H9 (cell line): ENCODE measurements at places on chromosomes 7 and 10.
A peak's percentile ranks its signal among the peaks of the same experiment; 100 is the strongest.

DNA sequence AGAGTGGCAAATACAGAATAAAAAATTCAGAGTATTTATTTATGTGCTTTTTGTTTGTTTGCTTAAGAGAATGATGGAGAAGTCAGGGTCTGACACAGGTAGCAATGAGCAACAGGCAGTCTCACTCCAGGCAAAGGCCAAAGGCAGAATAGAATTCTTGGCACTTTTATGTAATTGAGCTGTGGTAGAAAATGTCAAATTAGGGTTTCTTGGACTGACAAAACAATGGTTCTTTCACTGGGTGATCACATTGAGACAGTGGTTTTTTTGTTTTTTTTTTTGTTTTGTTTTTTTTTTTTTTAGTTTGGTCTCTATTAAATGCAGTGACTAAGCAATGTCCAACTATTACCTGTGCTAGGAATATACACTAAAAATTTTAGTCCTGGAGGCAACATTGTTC, 27.4 kb downstream of the POM121L12 start:
- DNase-seq, result no peak

DNA sequence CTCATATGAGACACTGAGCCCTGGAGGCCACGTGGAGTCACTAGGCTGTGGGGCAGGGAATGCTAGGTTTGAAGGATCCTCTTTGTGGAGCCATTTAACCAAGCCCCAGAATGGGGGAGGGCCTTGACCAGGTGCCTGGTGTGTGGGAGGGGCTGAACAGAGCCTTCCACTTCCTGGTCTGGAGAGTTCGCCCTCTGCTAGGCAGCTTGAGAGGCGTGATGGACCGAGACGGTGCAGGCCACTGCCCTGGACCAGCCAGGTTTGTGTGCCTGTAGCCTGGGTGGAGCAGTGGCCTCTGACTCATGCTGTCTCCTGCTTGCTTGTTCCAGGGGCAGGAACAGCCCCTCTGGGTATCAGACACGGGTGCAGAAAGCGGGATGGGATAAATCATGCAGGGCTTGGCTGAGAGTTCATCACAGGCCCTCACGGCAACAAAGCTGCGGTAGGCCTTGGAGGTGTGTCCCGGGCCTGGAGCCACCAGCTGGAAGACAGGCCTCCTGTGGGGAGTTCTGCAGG, 27.4 kb downstream of the ADAMTS14 start:
- DNase-seq, result peak; percentile 57

- DNase-seq, result no peak
Measured at GRCh38 chr10:123500110-123500509, 166.0 kb upstream of the GPR26 start.

DNA sequence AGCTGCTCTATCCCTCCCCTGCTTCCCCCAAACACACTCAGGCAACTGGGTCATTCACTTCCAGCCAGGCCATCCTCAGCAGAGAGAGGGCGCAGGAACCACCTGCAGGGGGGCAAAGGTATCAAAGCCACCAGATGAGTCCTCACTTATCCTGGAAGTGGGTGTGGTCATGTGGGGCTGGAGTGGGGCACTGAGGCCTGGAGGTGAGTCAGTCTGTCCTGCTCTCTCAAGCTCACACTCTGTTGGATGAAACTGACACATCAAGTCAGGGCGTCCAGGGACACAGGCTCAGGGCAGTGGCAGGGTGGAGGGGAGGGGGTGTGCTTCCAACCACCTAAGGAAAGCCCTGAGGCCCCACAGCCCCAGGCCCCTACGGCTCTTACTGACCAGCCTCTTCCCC, 8.0 kb upstream of the ELFN1 start:
- peak; percentile 26 for DNase-seq

- peak; percentile 66 for DNase-seq
Measured at GRCh38 chr7:24978843-24979469, 1.0 kb downstream of the OSBPL3 start.

DNA sequence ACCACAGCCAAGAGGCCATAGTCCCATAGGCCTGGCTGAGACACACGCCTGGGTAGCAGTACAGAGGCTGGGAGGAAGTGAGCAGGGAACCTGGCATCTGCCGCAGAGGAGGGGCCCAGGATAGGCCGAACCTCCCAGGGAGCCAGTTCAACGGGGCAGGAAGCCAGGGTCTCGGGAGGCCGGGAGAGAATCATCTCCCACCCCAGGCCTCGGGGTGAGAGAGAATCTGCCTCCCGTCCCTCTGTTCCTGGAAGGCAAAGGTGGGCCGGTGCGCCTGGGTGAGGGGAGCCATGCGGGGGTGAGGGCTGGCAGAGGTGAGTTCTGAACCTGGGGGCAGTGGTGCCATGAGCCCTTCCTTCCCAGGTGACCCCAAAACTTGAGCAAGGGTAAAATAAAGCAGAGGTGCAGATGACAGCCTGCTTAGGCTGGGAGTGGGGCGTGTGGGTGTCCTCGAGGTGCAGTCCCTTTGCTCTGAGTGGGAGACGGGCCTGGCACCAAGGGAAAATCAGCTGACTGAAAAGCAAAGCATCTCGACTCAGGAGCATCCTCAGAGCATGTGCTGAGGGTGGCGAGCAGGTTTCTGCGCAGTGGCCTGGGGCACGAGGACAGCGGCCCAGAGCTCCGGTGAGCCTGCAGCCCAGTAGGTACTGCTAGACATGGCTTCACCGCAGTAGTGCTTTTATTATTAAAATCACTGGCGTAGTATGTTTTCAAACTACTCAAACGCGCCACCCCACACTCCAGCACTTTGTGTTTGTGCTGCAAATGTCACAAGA, 15.5 kb downstream of the AGAP3 start:
- DNase-seq, result no peak

DNA sequence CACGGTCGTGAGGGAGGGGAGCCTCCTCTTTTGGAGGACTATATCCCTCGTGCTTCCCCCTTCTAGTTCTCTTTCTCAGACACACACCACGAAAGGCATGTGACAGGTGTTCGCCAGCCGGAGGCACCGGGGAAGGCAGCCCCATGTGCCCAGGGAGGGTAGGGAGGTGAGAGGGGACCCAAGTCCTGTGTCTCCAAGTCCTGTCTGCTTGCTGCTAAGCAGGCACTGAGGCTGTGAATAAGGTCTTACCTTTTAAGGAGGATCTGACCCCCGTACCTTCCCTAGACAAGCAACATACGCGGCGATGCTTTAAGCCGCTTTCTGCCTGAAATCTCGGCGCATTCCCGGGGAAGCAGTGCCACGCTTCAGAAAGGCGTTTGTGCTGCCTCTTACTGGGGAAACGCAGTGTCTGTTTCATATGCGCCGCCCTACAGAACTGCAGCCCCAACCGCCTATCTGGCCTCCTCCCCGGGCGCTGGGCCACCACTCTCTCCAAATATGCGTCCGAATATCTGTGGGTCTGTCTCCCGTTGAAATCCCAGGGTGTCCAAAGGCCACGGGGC, 770 bp downstream of the PLXNA4 start:
- DNase-seq, result peak; percentile 59

DNA sequence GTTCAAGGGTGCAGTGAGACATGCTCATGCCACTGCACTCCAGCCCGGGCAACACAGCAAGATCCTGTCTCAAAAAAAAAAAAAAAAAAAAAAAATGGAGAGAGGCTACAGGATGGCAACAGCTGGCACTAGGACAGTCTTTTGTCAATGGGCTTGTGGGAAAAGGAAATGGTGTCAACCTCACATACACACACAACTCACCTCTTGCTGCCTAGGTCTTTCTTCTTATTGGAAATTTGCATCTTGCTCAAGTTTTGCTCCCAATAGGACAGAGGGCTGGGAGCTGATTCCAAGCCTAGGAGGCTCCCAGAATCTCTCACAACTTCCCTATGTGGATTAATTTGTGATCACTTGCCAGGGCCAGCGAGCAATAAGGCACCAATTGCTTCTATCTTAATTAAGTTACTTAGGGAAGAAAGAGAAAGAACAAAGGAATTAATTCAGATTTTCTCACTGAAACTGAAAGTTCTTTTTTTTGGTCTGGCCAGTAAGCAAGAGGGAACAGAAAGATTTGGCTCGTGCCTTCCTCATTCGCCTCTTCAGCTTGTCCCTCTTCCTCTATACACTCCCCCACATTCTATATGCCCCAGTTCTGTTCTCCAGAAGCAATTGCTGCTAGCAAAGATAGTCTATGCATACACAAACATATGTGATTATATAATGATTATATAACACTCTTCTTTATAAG, 33.8 kb downstream of the MAP3K8 start:
- no peak for DNase-seq

DNA sequence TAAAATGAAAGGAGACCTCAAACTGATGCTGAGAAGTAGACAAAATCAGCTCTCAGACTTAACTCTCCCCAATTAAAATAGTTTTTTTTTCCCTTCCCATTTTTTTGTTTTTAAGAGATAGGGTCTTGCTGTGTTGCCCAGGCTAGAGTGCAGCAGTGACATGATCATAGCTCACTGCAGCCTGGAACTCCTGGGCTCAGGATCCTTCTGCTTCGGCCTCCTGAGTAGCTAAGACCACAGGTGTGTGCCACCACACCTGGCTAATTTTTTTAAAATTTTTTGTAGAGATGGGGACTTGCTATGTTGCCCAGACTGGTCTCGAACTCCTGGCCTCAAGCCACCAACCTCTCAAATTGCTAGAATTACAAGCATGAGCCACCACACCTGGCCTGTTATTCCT, 61.1 kb downstream of the NHLRC2 start:
- no peak for DNase-seq

GRCh38 chr10:113616244-113617074, 47.4 kb downstream of the NRAP start:
- no peak for DNase-seq

GRCh38 chr7:101558742-101559325, 70.3 kb downstream of the MYL10 start:
- DNase-seq, result peak; percentile 30

DNA sequence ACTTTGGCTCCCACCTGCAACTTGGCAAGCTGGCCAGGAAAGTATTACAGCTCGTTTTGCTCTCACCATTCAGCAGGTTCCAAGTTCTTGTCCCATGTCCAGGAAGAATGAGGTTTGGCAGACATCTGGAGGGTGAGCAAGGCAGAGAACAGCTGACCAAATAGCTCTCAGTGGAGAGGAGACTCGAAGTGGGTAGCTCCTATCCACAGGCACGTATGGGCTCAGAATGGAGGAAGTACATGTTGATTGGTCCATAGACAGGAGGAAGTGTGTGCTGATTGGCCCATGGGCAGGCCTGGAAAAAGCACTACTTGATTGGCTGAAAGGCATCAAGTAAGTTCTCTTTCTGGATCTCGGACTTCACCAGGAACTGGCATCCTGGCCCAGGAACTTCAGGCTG, 3.0 kb upstream of the NCAPG2 start:
- DNase-seq, result no peak

- no peak for DNase-seq
Measured at GRCh38 chr10:26291721-26292480, 75.3 kb downstream of the GAD2 start.

DNA sequence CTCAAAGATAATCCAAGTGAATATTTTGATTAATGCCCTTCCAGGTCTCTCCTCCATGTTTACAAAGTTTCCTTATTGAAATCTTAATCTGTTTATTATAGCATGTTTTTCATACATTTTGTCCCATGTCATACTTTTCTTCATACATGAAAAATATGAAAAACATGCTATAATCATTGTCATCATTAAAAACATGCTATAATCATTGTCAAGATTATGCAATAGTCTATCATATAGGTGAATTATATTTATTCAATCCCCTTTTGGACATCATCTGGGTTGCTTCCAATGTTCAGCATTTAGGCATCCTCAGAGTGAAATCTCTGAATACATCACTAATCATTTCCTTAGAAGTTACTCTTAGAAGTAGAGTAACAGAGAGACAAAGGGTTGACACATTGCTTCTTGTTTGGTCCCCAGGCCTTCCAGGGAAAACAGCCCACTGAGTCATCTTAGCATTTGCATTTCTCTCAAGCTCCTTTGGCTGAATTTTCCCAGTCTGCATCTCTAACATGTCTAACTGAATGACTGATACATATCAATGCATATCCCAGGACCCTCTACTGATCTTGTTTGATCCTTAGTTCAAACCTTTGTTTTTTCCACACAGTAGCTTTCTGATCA, 87.0 kb downstream of the SGMS1 start:
- no peak for DNase-seq

DNA sequence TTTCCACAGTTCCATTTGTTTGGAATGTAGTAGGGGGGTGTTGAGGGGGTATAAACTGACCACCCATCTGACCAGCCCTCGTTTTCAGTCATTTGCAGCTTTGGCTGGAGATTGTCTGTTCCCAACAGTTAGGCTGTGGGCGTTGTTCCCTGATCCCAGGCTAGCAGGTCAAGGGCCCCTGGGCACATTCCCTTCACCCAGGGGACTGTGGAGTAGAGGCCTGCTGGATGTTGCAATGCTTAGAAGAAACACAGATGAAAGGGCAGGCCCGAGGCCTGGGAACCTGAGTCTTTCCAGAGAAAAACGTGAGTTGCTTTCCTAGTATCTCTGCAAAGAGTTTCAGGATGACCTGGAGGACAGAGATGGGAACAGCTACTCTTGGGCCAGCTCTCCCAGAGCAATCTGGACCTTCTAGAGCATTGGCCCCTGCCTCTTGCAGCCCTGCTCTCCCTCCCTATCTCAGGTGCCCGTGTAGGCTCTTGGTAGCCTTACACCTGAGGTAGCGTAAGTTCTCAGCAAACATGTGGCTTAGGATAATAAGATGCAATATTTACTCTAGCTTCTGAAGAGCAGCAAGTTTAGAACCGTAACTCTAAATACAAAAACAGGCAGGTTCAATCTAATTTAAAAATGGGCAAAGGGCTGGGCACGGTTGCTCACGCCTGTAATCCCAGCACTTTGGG, 99.4 kb upstream of the EFCAB10 start:
- no peak for DNase-seq

DNA sequence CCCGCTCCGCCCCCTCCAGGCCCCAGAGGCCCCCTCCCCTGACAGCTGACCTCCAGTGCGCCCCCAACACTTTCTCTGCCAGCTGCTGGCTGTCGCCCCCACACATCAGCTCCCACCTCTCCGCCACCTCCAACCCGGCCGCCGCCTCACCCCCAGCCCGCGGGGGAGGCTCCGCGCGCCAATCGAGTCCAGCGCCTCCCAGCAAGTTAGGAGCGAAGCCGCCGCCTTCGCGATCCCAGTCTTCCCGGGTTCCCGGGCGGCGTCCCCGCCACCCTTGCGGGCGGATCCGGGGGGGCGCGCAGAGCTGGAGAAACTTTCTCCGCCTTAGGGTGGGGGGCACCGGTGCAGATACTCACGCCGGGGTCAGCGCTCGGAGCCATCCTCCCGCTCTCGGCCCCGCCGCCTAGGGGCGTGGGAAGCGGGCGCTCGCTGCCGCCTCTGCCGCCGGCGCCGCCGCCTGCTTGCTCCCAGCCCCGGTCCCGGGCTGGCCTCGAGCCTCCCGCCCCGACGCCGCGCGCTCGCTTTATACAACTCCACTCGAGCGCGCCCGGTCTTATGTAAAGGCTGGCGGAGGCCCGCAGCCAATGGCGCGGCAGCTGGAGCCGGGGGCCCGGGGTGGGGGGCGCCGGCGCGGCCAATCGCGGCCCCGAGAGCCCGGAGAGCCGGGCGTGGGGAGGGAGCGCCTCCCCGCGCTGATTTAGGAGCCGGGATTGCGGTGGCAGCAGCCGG, at the start of gene CRTAC1:
TSS of gene CRTAC1 (minus strand) at position 529 of the 729 bp plus-strand sequence. CDS start at position 380, 149 bp downstream.
- peak; percentile 87 for DNase-seq

- DNase-seq, result no peak
Measured at GRCh38 chr10:72234560-72235095, 18.6 kb upstream of the ASCC1 start.

GRCh38 chr10:11170993-11171851, 153.6 kb downstream of the CELF2 start:
- no peak for DNase-seq

- DNase-seq, result no peak
Measured at GRCh38 chr10:69492746-69493462, 41.6 kb downstream of the TSPAN15 start.
